Thyroid gland (tissue), 4 donors: ENCODE measurements at places on chromosomes 4 and X. TPM values are rescaled to one million over a fixed set of nuclear protein-coding genes. Genes with fewer than 3 reads are reported as not detected.

The RENBP gene
- 16.5 TPM for total RNA-seq

The F8A1 gene
- total RNA-seq, result 1.1 TPM

The EGF gene
- total RNA-seq, result 9.3 TPM

GRCh38 chrX:97844943-97845342, 961.2 kb downstream of the RPA4 start:
- no peaks in the 10 kb centered on the region for H3K27me3 ChIP-seq
- DNase-seq, result no peak
- no peak overlapping the region for H3K4me3 ChIP-seq
- no peaks in the 10 kb centered on the region for H3K4me1 ChIP-seq

GRCh38 chr4:8053688-8054449, 104.7 kb downstream of the ABLIM2 start:
- H3K27ac ChIP-seq, result no peak overlapping the region
- H3K4me1 ChIP-seq, result peaks cover 23% of the 10 kb centered on the region
- H3K36me3 ChIP-seq, result no peaks in the 10 kb centered on the region
- H3K27me3 ChIP-seq, result no peaks in the 10 kb centered on the region
- no peak for DNase-seq
- H3K4me3 ChIP-seq, result no peak overlapping the region

DNA sequence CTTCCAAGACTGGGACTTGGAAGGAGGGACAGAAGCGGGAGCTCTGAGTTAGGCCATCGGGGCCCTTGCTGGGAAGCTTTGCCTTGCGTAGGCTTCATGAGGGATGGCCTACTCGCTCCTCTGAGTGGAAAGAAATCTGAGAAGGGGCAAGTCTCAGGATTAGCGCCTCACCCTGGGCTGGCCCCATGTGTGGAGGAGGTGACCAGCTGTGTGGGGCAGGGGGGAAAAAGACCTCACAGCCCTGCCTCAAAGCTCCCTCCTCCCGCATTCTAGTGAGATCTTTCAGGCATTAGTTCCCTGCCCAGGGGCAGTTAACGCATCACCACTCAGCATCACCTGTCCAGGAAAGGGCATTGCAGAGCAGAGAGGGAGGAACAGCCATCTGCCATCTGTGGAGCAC, 156.1 kb downstream of the ENPP6 start:
- no peaks in the 10 kb centered on the region for H3K4me1 ChIP-seq
- no peak overlapping the region for H3K4me3 ChIP-seq
- H3K36me3 ChIP-seq, result no peaks in the 10 kb centered on the region
- H3K27ac ChIP-seq, result no peak overlapping the region
- no peak for DNase-seq
- no peaks in the 10 kb centered on the region for H3K27me3 ChIP-seq

- H3K36me3 ChIP-seq, result no peaks in the 10 kb centered on the region
- H3K27me3 ChIP-seq, result no peaks in the 10 kb centered on the region
- H3K27ac ChIP-seq, result no peak overlapping the region
- DNase-seq, result peak; percentile 48
- no peak overlapping the region for H3K4me3 ChIP-seq
Measured at GRCh38 chr4:186037692-186038658, 31.0 kb upstream of the TLR3 start.

GRCh38 chr4:140996766-140997165, 136.5 kb downstream of the RNF150 start:
- DNase-seq, result no peak
- no peak overlapping the region for H3K4me3 ChIP-seq
- no peak overlapping the region for H3K27ac ChIP-seq
- H3K27me3 ChIP-seq, result no peaks in the 10 kb centered on the region
- H3K4me1 ChIP-seq, result peaks cover 15% of the 10 kb centered on the region

- no peak overlapping the region for H3K4me3 ChIP-seq
- H3K4me1 ChIP-seq, result peaks cover 19% of the 10 kb centered on the region
- no peak overlapping the region for H3K27ac ChIP-seq
Measured at GRCh38 chr4:8207314-8207713, 8.2 kb downstream of the SH3TC1 start.
